ENCODE measurements at places on chromosomes 13 and 19.

DNA sequence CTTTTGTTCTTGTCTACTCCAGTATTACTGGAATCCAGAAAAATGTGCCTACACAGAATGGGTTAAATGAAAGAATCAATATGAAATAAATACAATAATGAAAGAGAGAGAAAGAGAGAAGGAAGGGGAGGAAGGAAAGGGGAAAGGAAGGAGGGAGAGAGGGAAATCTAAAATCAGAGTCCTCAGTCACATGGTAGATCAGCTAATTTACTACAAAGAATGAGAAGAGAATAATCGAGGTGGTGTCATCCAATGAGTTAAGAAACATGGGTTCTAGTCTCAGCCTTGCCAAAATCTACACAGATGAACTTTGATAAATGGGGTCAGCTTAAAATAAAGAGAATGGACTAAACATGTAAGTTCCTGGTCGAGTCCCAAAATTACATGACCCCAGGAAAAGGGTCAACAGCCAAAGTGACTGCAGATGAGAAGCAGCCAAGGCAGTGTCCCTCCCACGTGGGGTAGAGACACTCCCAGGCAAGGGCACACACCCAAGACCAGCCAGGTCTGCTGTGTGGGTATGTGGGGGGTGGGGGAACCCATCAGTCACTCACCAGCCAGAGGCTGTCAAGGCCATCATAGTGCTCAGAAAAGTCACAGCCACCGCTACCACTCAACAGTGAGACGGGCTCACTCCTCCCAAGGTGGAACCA, 103.6 kb downstream of the STK24 start:
- no peak for DNase-seq

DNA sequence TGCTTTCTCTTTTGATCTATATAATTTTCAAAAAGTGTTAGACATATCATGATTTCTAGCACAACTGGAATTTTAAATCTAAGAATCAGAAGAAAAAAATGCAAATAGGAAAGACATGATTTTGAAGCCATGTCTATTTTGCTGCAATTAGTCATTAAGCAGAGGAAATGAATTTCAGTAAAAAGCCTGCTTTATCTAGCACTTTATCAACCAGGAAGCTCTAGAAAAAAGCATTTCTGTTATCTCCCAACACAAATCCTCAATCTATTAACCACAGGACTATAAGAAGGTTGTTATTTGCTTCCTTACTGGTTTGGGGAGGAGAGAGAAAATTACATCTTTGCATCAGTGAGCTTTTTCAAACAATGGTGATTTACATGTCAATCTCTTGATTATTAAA, 716.7 kb downstream of the DIAPH3 start:
- no peak for DNase-seq

DNA sequence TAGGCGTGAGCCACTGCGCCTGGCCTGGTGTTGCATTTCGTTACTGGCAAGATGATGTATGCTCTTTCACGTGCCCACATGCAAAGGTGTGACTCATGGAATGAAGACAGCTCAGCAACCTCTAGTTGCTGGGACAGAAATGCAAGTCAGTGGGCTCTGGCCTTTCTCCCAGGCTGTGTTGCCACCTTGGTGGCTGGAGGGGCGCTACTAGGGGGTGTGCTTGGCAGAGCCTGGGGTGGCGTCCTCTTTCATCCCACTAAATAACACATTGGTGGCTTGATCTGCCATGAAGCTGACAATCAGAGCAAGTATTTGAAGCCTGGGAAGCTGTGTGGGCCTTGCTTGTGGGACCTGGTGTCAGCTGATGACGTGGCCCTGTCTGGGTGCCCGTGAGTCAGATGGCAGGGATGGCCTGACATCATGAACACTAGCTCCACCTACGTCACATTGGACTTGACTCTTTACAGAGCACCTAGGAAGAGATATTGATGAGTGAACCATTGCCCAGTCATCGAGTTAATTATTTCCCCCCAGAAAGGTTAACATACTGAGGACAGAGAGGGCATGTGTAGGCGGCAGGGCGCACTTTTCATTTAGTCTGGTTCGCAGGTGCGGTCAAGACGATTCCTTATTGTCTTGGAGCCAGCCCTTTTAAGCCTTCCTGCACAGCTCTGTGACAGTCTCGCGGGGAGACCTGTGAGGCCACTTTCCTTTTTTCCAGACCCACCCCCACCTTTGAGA, 154.2 kb downstream of the TM9SF2 start:
- peak; percentile 72 for DNase-seq

DNA sequence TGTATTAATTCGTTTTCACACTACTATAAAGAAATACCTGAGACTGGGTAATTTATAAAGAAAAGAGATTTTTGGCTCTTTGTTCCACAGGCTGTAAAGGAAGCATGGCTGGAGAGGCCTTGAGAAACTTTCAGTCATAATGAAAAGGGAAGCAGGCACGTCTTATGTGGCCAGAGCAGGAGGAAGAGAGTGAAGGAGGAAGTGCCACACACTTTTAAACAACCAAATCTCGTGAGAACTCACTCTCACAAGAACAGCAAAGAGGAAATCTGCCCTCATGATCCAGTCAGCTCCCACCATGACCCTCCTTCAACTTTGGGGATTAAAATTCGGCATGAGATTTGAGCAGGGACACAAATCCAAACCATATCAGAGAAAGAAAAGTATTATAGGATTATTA, 1255.9 kb upstream of the MIR17HG start:
- DNase-seq, result no peak

DNA sequence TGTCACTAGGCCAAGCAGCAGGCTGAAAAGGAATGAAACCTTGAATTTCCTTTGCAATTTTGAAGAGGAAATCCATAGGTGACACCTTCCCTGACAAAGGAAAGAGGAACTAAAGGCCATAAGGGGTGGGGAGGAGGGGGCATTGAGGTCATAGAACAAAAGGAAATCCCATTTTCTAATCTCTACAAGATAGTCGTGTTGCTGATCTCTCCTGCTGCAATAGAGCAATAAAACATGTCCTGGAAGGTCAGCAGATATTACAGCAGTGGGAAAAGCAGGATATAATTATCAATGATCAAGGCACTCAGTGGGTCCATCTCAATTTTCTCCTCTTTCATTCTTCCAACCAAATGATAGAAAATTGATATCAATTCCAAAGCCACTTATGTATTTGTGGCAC, 20.3 kb upstream of the RAP2A start:
- no peak for DNase-seq

DNA sequence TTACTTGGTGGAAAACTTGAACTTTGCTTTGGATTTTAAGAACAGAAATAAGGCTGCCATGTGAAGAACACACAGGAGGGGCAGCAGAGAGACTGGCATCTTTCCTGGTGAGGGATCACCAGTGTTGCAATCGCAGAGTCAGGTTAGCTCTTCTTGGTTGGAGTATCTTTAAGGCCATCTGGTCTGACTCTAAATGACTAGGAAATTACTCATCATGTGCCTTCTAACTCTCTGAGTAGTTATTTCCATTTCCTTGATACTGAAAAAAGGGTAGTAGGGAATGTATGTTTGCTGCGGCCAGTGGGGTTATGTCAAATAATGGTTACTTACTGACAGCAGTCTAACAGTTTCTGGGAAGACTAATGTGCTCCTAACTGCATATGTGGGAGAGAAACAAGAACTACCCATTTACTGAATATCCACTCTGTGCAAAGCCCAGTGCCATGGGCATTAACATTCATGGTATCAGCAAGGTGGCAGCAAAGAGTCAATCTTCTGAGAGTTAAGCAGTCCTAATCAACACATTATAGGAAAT, 122.1 kb downstream of the COG6 start:
- DNase-seq, result peak; percentile 70

GRCh38 chr19:15279326-15279904, 47.2 kb upstream of the EPHX3 start:
- DNase-seq, result no peak

DNA sequence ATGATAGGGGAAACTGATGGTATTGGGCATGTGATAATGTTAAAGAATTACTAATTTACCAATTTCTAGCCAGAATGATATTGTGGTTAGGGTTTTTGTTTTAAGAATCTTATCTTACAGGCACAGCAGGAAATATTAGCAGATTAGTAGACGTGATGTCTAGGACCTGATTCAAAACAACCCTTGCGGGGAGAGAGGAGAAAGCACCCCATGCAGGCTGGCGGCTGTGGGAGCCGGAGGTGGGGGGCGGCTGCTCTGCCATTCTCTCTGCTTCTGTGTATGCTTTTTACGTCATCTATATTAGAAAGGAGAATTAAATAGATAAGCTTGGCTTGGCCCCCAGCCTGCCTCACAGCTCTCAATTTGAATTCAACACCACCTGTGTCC, 41.5 kb downstream of the MLLT1 start:
- DNase-seq, result peak; percentile 48

GRCh38 chr19:54518844-54519243, 16.2 kb downstream of the LAIR2 start:
- DNase-seq, result peak; percentile 69
